ENCODE measurements at places on chromosomes 1 and 21. TPM values are rescaled to one million over a fixed set of nuclear protein-coding genes. Genes with fewer than 3 reads are reported as not detected.
A peak's percentile ranks its signal among the peaks of the same experiment; 100 is the strongest.

- peak; percentile 12 for DNase-seq
Observed at GRCh38 chr1:83747853-83748482, 251.0 kb downstream of the TTLL7 start.

GRCh38 chr1:167627865-167628641 is 2.0 kb upstream of the RCSD1 start:
- peak; percentile 48 for DNase-seq

GRCh38 chr1:40646315-40646714 is 19.2 kb downstream of the RIMS3 start:
- peak; percentile 55 for DNase-seq

- no peak for DNase-seq
Observed at GRCh38 chr1:221032637-221033280, 153.5 kb downstream of the HLX start.

DNA sequence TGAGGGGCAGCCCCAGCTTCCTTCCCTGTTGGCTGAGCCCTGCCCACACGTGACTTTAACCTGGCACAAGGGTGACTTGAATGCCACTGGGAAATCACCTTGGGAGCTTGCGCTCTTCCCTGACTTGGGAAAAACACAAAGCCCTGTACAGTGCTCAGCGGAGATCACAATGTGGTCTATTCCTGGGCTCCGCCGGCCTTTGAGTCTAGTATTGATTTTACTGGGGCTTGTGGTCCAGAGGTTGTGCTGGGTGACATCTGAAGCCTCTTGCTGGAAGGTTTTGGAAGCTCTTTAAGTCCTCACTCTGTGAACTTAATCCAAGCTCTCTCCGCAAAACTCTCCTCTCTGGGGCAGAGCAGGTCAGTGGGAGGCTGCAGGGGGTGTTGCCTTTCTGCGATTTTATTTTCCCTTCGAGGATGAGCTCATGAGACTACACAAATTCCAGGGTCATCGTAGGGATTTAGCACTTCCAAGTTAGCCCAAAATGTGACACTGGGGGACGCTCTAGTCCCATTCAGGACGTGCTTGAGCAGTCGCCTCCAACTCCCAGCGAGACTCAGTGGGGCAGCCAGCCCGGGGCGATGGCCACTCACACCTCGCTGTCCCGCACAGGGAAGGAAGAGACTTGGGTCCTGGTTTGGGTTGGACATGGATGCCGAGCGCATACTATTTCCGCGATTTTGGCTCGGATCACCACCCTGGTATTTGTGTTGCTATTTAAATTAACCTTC is 291.9 kb upstream of the AJAP1 start:
- DNase-seq, result no peak

DNA sequence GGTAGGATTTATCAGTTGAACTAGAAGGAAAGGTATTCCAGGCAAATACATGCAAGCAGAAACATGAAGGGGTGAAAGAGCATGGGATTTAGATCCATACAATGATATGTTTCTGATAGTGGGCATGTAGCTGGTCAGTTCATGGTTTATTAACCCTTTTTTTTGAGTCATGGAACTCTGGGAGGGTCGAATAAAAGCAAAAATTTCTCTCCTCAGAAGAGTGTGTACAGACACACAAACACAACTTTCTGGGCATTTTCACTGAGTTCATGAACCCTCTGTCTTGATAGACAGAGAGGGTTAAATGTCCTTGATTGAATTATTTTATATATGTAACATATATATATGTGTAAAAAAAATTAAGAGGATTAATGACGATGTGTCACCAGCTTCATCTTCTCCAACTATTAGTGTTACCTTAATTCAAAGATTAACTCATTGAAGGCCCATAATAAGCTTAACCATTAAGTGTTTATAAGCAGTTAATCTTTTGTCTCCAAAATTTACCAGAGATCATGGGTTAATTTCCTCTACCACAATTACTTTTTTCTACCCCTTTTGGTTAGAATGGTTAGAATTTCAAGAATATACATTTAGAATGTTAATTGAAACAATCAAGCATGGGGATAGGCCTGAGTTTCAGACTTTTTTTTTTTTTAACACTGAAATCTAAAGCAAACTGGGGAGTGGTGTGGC is 4.6 kb downstream of the JUN start:
- no peak for DNase-seq

GRCh38 chr1:212507369-212507768 is 74.6 kb downstream of the NENF start:
- no peak for DNase-seq

GRCh38 chr21:42763581-42764442 is 110.4 kb downstream of the PDE9A start:
- no peak for DNase-seq

DNA sequence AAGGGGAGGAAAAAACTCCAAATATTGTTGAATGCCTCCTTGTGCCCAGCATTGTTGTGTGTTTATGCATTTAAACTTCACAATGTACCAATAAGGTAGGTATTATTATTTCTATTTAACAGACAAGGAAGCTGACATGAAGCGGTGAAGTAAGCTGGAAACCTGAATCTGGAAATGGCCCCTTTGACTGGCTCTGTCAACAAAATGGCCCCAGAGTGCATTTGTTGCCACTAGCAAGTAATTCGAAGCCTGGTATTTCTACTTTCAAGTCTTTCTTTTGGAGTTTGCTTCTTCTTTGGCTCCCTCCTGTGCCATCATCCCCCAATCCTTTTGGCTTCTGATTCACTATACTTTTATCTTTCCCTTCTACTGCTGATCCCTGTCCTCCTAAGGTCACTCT is 23.1 kb downstream of the CRYZL1 start:
- DNase-seq, result no peak

GRCh38 chr1:213110349-213111300 is 59.6 kb downstream of the RPS6KC1 start:
- DNase-seq, result no peak

- no peak for DNase-seq
Observed at GRCh38 chr1:51070640-51071039, 31.4 kb upstream of the C1orf185 start.

DNA sequence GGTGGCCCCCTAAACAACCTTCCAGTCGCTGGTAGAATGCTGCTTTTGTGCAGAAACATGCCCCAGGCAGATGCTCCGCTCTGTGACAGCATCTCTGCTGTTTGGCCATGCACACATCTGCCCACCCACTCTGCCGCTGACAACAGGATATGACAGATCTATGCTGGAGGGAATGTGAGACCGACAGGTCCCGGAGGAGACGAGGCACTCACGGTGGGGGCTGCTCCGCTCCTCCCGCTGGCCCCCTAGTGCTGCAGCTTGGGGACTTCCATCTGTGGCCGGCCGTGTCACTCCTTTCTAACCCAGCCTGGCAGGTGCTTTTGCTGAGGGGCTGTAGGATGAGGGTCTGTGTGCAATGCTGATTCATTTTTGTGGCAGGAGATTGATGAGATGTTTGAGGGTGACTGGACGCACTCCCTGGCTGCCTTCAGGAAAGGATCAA is 49.1 kb upstream of the DMRTB1 start:
- no peak for DNase-seq

- DNase-seq, result no peak
Observed at GRCh38 chr1:12220890-12221289, 8.9 kb upstream of the VPS13D start.

DNA sequence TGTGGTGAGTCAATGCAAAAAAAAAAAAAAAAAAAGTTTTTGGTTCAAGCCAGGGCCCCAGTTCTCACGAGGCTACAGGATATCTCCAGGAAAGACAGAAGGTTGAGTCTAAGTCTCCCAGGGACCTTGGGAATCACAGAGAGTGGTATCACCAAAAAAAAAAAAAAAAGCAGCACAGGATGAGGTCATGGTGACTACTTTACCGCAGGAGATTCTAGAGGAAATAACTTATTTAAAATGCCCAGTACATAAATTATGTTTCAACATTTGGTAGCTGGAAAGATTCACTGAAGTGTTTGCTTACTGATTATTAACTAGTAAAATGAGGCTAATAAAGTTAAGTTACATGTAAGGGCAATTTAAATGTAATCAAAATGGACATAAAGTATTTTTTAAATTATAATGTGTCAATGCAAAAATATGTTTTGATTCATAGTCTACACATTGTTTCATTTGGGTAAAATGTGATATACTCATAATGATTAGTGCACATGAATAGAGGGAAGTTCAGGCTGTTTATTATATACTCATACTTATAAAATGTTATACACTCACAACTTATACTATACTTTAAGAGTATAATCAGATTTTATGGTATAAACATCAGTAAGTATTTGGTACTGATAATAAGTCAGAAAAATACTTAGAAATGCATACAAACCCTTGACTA is 84.1 kb downstream of the PLPPR5 start:
- DNase-seq, result no peak

The TRIM67 gene
- not detected for total RNA-seq

The XCL1 gene
- total RNA-seq, result 2.5 TPM

The CRYAA gene
- total RNA-seq, result 5.2 TPM

The LCE3D gene
- not detected for total RNA-seq

The ZSWIM5 gene
- total RNA-seq, result 11.0 TPM

The ANKRD35 gene
- 0.02 TPM for total RNA-seq
